ENCODE measurements at places on chromosomes 5 and 9.

DNA sequence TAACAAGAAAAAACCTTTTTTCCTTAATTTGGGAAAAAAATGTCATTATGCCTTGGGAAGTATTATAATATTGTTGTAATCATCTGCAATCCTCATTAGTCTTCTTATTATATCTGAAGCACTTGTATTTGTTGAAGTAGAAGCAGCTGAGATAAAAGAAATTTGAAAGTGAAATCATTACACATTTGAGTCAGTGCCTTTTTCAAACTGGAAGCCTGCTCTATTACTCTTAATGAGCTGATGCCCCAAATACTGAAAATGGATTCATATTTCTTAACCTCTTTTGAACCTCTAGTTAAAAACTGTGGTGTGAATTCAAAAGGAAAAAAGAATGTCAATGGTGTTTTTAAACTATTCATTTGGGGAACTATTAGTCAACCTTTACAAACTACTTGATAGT, 1027.7 kb downstream of the NR2F1-AS1 start:
- DNase-seq: no peak

DNA sequence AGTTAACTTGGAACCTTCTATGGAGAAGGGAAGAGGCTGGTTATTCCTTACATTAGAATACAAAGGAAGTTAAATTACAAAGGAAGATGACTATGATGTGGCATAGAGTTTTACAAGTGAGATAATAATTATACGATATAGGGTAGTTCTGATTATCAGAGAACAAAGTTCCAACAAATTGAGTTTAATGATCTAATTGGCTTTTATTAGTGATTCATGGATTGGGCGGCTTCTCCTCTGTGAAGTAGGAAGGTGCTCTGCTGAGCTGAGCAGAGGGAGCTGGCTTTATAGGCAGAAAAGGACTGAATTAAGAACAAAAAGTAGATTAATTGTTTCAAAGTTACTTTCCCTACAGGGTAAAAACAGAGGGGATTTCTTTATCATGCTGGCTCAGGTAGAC, 49.7 kb downstream of the PARP8 start:
- no peak for DNase-seq

DNA sequence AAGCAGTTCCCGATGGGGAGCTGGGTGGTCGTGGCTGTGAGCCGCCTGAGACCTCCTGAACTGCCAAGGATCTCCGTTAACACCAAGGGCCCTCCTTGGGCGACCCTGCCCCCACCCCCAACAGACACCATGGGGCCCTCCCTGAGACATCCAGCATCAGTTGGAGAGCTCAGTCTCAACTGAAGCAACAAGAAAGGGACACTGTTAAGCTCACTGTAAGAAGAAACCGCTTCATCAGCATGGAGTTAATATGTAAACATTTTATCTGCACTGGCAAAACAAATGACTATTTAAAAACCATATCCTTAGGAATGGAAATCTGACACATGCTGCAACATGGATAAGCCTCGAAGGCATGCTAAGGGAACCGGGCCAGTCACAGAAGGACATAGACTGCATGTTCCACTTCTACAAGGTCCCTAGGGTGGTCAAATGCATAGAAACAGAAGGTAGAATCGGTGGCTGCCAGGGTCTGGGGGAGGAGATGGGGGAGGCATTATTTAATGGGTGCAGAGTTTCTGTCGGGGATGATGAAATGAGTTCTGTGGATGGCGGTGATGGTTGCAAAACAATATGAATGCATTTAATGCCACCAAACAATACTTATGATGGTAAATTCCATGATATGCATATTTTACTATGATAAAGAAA, 47.4 kb downstream of the ROR2 start:
- DNase-seq: no peak

- DNase-seq: no peak
Measured at GRCh38 chr9:137077010-137077747, at the start of gene UAP1L1. Gene UAP1L1 (plus strand): TSS chr9:137077517. CDS start chr9:137077533, 16 bp downstream.

GRCh38 chr5:76983468-76983867, 30.6 kb downstream of the CRHBP start:
- DNase-seq: no peak

- DNase-seq: peak; percentile 38
Measured at GRCh38 chr9:133994353-133995011, 2.4 kb upstream of the VAV2 start.

GRCh38 chr5:39025456-39025855, 48.7 kb downstream of the RICTOR start:
- DNase-seq: no peak

- no peak for DNase-seq
Measured at GRCh38 chr9:84492366-84493159, 152.0 kb upstream of the SLC28A3 start.

DNA sequence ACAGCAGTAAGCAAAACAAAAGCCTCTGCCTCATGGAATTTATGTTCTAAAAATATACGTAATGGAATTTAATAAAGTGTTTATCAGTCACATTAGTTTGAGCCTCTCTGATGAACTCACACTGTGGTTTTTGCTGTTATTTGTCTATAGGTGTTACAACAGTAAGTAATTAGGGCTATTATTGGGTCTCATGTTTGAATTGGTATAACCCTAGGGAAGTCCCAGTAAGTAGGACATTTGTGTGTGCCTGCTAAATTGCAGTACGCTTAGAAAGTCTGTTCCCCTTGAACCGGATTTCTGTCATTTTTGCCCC, 197.6 kb downstream of the NR3C1 start:
- no peak for DNase-seq

DNA sequence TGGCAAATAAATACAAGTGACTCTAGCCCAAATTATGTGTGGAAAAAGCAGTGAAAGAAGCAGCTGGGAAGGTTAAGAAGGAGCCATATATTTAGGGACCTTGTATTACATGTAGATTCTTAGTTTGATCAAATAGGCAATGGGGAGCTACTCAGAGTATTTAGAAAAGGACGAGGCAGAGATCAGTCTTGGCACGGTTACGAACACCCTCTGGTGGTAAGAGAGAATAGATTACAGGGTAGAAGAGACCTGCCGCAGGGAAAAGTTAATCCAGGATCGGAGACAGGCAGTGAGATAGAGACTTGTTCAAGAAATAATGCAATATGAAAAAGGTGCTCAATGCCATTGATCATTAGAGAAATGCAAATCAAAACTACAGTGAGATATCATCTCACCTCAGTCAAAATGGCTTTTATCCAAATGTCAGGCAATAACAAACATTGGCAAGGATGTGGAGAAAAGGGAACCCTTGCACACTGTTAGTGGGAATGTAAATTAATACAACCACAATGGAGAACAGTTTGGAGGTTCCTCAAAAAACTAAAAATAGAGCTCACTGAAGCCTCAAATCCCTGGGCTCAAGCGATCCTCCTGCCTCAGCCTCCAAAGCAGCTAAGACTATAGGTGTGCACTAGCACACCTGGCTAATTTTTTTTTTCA, 12.0 kb downstream of the INIP start:
- no peak for DNase-seq

All from SHP77 treated with DMSO at 0.1 percent for 48 hours (cell line).